Thoracic aorta (tissue), 2 donors: ENCODE measurements at places on chromosomes 11 and 22. TPM values are rescaled to one million over a fixed set of nuclear protein-coding genes. Genes with fewer than 3 reads are reported as not detected.

DNA sequence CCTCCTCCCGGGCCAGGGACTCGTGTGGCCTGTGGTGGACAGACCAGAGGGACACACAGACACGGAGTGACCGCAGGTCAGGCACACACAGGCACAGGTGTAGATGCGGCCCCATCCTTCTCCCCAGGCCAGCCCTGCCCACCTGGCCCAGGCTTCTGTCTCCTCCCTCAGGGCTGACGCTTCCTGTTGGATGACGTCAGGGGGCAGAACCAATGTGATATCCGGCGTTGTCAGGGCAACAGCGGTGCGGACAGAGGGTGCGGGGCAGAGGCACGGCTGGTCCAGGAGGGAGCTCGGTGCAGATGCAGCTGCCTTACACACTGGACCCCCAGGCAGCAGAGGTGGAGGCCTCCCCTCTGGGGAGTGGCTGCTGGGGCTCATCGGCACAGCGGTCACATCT is 2.9 kb upstream of the TUBGCP6 start:
- H3K36me3 ChIP-seq, result no peaks in the 10 kb centered on the region
- no peak for DNase-seq
- no peaks in the 10 kb centered on the region for H3K27me3 ChIP-seq
- no peak overlapping the region for H3K27ac ChIP-seq

Gene LRRC10B
- total RNA-seq, result 3.0 TPM

- H3K27ac ChIP-seq, result no peak overlapping the region
- DNase-seq, result no peak
- no peaks in the 10 kb centered on the region for H3K36me3 ChIP-seq
- H3K4me3 ChIP-seq, result no peak overlapping the region
Observed at GRCh38 chr11:78033040-78033439, 10.0 kb upstream of the KCTD14 start.

Gene BTG4
- not detected for total RNA-seq

DNA sequence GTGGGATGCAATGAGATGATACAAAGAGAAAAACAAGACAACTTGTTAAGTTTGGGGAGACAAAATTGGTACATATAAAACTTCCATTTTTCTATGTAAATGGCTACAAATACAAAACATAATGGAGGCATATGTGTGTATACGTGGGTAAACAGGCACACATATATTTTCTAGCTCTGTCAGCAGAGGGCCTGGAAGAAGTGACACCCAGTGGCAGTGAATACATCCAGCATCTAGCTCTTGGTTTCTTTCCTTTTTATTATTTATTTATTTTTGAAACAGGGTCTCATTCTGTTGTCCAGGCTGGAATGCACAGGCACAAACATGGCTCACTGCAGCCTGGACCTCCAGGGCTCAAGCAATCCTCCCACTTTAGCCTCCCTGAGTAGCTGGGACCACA is 5.0 kb upstream of the RASL10A start:
- no peak overlapping the region for H3K27ac ChIP-seq
- no peak overlapping the region for H3K4me3 ChIP-seq
- DNase-seq, result no peak
- no peaks in the 10 kb centered on the region for H3K36me3 ChIP-seq
- no peaks in the 10 kb centered on the region for H3K4me1 ChIP-seq
- no peaks in the 10 kb centered on the region for H3K27me3 ChIP-seq

DNA sequence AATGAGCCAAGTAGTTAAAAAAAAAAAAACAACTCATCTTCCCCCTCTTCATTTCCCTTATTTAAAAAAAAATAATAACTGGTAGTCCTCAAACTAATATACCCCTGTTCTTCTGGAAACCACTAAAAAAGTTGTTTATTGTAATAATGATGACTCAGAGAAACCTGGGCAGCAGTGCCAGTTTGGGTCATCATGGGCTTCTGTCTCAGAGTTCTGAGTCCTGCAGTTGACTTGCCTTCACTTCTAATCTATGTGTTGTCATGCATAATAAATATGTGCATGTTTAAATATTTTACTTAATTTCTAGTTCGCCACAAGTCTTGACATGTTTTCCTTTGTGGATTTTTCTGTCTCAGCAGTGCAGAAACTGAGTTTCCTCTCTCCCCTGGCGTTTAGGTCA is 46.8 kb downstream of the PPP2R1B start:
- H3K27ac ChIP-seq, result no peak overlapping the region
- H3K36me3 ChIP-seq, result peaks cover 46% of the 10 kb centered on the region
- no peaks in the 10 kb centered on the region for H3K27me3 ChIP-seq
- peaks cover 20% of the 10 kb centered on the region for H3K4me1 ChIP-seq
- DNase-seq, result no peak

Gene CD3D
- 5.8 TPM for total RNA-seq

DNA sequence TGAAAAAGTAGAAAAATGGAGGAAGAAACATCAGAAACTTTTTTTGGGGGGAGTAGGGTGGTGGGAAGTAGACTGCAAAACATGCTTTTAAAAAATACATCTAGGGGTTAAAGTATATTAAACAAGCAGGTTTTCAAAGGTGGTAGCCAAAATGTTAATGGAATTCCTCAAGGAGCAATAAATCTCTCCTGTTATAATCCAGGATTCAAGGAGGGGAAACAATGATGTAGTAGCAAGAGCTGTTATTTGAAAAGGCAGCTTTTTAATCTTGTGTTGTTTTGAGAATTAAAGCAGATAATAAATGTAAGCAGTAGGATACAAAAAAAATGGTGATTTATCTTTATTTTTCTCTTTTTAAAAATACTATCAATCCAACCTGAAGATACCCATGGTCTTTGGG is 736.5 kb upstream of the CCDC90B start:
- no peak for DNase-seq
- no peaks in the 10 kb centered on the region for H3K36me3 ChIP-seq
- no peaks in the 10 kb centered on the region for H3K27me3 ChIP-seq
- H3K4me3 ChIP-seq, result no peak overlapping the region
